Left lung (tissue), 14 donors: ENCODE measurements at places on chromosomes 12 and 14. TPM values are rescaled to one million over a fixed set of nuclear protein-coding genes. Genes with fewer than 3 reads are reported as not detected.

DNA sequence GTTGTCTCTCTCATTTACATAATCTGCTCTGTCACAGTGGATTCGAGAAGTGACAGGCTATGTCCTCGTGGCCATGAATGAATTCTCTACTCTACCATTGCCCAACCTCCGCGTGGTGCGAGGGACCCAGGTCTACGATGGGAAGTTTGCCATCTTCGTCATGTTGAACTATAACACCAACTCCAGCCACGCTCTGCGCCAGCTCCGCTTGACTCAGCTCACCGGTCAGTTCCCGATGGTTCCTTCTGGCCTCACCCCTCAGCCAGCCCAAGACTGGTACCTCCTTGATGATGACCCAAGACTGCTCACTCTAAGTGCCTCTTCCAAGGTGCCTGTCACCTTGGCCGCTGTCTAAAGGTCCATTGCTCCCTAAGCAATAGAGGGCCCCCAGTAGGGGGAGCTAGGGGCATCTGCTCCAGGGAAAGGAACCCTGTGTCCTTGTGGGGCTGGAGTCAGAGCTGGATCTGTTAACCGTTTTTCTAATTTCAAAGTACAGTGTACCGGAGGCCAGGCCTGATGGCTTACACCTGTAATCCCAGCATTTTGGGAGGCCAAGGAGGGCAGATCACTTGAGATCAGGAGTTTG is 5.1 kb downstream of the ERBB3 start:
- no peak for DNase-seq

GRCh38 chr14:23558346-23559009 is 2.4 kb downstream of the THTPA start:
- DNase-seq, result no peak

DNA sequence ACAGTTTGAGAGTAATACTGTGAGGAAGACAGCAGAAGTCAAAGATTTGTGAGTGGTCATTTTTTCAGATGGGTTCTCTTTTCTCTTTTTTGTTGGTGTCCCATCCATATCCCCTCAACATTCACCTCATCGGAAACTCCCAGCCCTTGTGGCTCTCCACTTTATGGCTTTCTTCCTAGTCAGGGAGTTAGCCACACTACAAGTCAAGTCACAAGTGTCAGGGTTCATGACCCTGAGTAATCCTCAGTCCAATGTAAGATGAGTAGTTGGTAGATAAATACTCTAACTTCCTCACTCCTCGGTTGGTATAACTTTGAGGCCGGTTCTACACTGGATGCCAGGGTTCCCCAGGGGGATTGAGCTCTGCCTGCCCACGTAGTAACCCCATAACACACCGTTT is 41.4 kb downstream of the PTGER2 start:
- DNase-seq, result no peak

GRCh38 chr12:33676866-33677265 is 237.2 kb upstream of the SYT10 start:
- DNase-seq, result no peak

DNA sequence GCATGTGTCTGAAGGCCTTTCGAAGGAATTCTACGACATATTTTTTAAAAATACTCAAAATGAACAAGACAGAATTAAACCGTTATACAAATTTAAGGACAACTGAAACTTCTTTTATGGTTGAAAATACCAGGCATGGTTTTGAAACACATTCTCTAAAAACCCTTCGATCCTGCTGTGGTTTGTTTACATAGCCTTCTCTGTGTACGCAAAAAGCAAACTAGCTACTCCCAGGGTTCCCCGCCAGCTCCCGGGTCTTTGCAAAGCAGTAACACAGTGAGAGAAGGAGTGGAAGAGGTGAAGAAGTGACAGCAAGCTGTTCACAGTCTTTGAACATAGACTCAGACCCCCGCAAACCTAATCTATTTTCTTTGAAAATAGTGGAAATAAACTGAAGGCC is 2.2 kb upstream of the TC2N start:
- no peak for DNase-seq

GRCh38 chr14:57573173-57573572 is 79.5 kb upstream of the CCDC198 start:
- DNase-seq, result no peak

GRCh38 chr14:36515896-36516718 is 3.9 kb downstream of the NKX2-1 start:
- DNase-seq, result no peak

Gene CCDC197
- polyA plus RNA-seq, result not detected
